SK-MEL-5 (cell line): ENCODE measurements at places on chromosomes 11 and 22.

DNA sequence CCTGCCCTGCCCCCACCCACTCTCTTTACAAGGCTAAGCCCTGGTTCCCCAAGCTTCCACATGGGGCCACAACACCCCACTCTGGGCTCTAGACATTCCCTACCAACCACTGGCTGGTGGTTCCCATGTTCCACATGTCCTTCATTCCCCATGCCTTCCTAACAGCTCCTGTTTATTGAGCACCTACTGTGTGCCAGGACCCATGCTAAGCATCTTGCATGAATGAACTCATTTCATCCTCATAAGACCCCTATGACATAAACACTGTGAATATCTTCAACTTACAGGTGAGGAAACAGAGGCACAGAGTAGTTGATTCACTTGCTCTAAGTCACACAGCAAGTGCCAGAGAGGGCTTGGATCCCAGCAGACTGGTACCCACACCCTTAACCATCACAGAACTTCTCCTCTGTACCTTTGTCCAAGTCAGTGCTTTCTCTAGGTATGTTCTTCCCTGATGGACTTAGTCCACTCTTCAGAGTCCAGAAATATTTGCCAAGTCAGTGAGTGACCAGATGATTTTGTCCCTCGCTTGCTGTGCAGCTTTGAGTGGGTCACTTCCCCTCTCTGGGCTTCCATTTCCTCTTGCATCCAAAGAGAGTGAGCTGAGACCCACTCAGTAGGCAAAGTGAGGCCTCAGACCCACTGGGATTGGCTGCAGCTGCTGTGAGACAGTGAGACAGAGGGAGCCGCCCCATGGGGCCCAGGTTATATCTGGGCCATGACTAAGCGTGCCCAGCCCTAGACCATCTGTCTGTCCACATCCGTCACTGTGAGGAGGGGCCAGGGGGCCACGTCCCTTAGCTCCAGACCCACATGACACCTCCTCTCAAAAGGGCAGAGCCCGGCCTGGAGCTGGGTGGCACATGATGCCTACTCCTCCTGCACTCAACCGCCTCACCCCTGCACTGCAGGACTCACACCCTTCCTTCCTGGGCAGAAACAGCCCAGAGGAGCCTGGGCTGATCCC is 132.4 kb downstream of the MN1 start:
- peak; percentile 74 for DNase-seq

DNA sequence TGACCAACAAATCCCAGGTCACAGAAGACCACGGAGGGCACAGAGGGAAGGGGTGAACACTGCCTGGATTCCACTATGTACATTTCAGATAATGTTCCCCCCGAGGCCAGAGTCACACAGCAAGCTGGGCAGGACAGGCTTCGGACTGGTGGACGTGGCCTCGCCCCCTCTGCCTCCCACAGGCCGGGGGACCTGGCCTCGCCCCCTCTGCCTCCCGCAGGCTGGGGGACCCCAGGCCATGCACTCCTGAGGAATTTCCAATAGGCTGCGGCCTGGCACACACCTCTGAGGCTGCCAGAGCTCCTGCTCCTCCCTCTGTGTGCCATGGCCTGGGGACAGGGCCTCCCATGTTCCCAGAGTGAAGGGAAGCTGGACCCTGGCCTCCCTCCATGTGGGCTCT is 1352.8 kb downstream of the BRD1 start:
- DNase-seq, result no peak

- no peak for DNase-seq
Measured at GRCh38 chr11:122162095-122162494, 46.1 kb upstream of the BLID start.

GRCh38 chr22:41596776-41597634 is 7.4 kb upstream of the PMM1 start:
- DNase-seq, result peak; percentile 78

DNA sequence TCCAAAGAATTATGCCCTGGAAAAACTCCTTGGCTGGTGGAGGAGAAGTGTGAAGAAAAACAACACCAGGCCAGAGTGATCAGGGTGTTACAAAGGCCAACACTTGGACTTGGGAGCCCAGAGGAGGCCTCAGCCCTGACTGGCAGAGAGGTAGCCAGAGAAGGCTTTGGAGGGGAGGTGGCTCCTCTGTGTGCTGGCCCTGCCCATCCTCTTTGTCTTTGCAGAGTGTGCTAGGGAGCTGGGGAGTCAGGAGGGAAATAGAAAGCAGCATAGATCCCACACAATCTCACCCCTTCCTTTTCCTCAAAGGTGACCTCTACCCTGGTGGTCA is 12.0 kb upstream of the P2RY6 start:
- DNase-seq, result no peak

- DNase-seq, result peak; percentile 68
Measured at GRCh38 chr11:7904917-7905316, 26.2 kb downstream of the OR10A6 start.

DNA sequence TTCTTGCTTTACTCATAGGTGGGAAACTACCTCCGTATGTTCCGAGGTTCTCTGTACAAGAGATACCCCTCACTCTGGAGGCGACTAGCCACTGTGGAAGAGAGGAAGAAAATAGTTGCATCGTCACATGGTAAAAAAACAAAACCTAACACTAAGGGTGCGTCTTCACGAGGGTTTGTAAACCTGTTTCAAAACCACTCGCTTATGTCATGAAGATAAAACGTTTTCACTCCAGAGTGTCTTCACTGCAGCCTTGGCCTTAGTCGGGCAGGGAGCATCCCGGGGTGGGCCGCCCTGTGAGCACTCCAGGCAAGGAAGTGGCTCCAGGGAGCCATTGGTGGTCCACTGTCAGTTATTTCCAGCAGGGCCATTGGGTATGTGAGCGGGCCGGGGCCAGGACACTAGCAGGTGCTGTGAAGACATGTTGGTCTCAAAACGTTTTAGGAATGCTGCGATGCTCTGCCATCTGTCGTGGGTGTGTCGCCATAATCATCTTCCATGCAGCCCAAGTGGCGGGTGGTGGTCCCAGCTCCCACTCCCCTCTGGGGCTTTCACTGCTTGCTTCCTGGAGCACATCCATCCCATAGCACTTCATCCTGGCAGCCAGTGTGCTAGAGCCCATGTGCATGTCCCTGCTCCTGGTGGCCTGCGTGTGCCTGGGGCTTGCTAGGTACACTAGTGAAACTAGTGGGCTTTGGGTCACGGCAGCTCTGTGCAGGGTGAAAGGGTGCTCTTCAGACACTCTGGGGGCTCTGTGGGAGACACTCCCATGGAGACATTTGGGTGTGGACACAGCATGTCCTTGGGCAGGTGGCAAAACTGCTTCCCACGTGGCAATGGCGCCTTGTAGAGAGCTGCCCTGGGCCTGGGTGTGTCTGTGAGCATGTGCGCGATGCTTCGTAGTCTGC is 5.2 kb downstream of the SMARCB1 start:
- DNase-seq, result no peak

DNA sequence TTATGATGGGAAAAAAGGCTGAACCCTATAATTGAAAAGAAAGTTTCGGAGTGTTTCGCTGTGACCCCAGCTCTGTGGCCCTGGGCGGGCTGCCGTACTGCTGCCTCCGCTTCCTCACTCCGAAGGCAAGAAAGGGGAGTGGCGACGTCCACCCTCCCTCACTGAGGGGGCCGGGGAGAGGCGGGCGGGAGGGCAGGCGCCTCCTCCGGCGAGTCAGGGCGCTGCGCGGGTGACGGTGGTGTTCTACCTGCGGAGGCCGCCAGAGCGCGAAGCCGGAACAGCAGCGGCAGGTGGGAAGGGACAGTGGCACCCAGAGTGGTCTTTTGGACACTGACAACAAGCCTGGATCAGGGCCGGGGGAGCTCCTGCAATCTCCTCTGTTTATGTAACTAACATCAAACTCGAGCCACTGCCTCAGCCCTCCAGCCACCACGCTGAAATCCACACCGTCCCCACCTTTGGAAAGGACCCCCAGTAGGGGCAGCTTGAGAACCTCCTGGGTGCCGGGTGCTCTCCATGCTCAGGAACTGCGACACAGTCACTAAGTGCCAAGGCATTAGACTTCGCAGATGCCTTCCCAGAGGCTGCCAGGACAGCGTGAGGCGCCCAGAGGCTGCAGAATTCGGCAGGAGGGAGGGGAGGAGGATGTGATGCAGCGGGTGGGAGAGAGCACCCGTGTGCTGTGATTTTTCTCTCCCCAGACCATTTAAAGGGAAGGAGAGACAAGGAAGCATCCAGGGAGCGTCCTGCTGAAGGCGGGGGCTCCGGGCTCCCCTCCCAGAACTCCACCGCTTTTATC is 25.5 kb downstream of the BID start:
- no peak for DNase-seq

DNA sequence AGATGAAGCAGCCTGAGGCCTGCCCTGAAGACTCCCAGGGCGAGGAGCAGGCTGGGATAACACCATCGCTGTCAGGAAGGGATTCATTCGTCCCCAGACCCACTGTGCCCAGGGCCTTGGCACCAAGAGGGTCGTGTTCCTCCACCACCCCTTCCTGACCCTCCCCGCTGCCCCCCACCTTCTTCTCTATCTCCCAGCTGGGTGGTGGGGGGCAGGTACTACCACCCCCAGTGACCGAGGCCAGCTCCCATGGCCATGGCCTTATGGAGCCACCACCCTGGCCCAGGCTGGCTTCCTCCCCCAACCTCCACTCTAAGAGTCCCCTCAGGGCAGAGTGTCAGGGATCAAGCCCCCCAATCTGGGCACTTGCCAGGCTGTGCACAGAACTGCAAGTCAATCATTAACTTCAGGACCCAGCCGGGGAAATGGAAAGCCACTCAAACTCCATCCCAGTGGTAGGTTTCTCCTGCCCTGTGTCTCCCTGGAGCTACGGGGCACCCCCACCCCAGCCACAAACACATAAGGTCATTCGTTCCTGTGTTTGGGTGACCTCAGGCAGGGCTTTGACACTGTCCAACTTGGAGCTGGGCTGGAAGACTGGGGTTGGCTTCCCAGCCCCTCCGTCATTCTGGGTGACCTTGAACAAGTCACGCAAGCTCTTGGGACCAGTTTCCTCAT is 33.3 kb upstream of the WNT11 start:
- no peak for DNase-seq

DNA sequence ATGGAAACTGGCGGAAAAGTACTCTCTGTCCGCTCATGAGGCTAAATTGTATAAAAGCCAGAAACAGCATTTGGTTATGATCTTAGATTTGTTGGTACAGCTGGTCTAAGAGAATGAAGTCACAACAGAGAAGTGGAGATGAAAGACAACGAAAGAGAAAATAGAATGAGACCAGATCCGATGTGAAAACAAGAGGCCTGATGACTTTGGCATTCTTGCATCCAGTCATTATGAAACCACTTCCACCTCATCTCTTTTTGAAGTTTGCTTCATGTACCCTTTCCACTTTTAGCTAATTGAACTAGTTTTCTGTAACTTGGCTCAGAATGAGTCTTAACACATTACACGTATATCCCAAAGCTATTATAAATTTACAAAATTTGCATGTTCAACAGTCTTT is 1431.7 kb downstream of the LRRC4C start:
- DNase-seq, result no peak

GRCh38 chr11:14703731-14704130 is 60.1 kb downstream of the PDE3B start:
- no peak for DNase-seq

DNA sequence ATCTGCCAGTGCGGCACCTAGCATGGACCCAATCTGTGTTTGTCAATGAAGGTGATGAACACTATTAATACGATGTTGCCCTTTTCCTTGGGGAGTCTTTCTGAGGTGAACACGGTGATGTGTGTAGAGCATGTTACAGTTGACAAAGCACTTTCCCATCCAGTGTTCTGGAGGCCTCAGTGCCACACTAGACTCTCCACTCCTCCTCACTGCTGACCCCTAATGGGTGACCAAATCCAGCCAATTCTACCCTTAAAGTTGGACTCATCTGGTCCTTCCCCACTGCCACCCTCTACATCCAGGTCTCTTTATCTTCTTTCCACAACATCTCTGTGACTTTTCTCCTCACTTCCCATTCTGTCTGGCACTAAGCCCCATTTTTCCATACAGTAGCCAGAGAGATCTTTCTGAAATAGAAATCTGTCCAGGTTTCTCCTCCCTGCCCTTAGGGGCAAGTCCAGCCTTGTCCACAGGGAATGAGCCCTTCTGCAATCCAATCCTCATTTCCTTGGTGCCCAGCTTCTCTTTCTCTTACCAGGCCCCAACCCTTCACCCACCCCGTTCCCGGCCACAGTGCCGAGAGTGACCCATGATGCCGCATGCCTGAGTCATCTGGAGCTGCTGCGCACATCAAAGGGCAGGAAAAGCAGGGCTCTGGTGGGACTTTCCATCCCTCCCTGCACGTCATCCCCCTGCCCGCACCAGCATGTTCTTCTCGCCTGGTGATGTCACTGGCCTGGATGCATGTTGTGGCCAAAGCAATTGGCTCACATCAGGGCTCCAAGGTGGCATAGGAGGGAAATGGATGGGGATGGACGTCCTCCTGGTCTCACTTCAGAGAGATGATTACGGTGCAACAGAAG is 64.2 kb downstream of the RASSF10 start:
- DNase-seq, result no peak

GRCh38 chr11:726278-727220 is 20.5 kb downstream of the EPS8L2 start:
- DNase-seq, result no peak

GRCh38 chr11:11988099-11988651 is 20.3 kb downstream of the DKK3 start:
- no peak for DNase-seq

GRCh38 chr11:73625696-73626318 is 20.6 kb upstream of the PLEKHB1 start:
- DNase-seq, result peak; percentile 90

- no peak for DNase-seq
Measured at GRCh38 chr11:107331728-107332127, 125.9 kb downstream of the CWF19L2 start.

GRCh38 chr22:23753385-23753784 is 840 bp downstream of the VPREB3 start:
- DNase-seq, result no peak

DNA sequence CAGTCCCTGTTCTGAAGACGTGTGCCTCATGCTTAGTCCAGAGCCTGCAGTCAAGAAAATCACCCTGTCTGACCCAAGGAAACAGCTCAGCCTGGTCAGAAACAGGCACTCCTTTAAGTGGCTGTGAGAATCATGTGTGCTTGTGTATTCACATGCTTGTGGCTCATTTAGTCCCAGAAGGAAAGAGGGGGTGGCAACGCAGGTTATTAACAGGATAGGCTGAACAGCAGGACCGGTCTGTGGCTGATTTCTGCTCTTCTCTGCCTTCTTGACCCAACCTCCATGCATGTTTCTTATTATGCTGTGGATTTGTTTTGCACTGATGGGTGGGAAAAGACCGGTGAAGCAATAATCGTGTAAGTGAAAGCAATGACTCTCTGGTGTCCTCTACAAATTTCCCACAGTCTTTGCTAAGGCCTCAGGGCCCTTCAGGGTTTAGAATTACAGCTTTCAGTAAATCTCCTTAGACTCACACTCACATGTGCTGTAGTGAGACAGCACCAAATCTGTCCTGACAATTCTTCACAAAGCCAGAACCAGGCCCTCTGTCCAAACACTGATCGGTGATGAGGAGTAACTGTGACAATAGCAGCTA is 288.1 kb downstream of the ETS1 start:
- peak; percentile 91 for DNase-seq

- no peak for DNase-seq
Measured at GRCh38 chr11:69491071-69492031, 9.9 kb downstream of the LINC01488 start.

GRCh38 chr11:130721736-130722135 is 194.5 kb downstream of the SNX19 start:
- no peak for DNase-seq

GRCh38 chr11:72770799-72771198 is 18.6 kb upstream of the ARAP1 start:
- DNase-seq, result no peak

GRCh38 chr11:36219996-36220395 is 69.2 kb downstream of the COMMD9 start:
- DNase-seq, result no peak

- no peak for DNase-seq
Measured at GRCh38 chr11:2508793-2509192, 64.0 kb downstream of the KCNQ1 start.

- DNase-seq, result no peak
Measured at GRCh38 chr11:75719340-75720239, 2.0 kb downstream of the MOGAT2 start.
